ENCODE measurements at places on chromosomes 16 and 17.

GRCh38 chr16:86060381-86061317 is 161.7 kb downstream of the IRF8 start:
- no peak for DNase-seq

DNA sequence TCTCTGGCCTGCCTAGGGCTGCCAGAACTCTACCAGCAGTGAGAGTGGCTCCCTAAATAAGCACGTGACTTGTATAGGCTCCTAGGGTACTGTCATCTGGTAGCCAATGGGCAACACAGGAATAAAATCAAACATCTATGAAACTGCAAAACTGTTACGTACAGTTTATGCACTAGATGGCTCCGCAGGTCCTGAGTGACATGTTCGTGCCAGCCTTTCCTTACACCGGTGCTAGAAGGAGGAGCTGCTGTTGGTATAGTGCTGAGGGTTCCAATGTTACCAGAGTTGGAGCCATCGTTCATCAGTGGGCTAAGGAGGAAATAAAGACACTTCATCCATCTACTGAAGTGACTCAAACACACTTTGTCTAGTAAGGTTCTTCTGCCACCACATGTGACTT is 63.2 kb upstream of the TRAP1 start:
- no peak for DNase-seq

DNA sequence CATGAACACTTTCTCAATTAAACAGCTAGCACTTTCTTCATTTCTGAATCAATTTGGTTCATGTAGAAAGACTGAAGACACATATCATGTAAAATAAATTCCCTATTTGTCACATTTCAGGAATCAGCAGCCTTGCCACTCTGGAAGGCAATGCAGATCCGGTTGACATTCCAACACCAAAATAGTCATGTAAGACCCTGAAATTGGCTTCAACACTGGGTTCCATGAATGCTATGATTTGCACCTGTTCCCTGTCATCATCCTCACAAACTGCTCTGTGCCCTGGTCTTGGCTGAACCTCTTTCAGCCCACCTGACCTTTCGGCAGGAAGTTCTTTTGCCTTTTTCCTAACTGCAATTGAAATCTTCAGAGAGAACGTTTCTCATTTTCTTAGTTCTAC is 156.9 kb downstream of the CDH8 start:
- no peak for DNase-seq

DNA sequence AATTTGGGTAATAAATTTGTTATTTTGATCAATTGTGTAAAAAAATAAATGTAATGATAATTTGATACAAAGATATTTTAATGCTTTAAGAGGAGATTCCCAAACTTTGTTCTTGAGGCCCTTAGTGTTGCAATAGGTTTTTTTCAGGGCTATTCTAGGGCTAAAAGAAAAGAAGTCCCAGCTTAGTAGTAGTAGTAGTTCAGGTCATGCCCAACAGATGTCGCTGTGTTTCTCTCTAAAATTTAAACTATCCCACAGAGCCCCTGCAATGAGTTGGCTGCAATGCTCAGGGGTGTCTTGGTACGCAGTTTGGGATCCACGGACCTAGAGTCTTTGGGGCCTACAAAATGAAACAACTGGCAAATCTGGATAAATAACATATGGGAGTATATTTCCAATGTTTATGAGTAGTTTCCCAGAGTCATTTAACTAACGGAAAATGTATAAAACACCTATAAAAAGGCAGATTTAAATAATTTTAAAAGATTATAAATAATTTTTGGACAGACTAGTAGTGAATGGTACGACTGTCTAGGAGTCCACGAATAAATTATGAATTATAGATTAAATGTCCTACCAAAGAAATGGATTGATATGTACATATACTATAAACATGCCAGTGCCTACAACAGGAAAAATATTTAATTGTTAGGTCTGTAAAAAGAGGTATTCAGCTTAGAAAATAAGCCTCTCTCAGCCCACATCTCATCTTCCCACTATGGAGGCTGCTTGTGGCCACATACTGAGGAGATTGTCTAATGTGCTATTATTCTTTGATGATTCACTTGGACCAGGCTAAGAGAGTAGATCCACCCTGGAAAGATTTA is 228.5 kb upstream of the PMFBP1 start:
- no peak for DNase-seq

DNA sequence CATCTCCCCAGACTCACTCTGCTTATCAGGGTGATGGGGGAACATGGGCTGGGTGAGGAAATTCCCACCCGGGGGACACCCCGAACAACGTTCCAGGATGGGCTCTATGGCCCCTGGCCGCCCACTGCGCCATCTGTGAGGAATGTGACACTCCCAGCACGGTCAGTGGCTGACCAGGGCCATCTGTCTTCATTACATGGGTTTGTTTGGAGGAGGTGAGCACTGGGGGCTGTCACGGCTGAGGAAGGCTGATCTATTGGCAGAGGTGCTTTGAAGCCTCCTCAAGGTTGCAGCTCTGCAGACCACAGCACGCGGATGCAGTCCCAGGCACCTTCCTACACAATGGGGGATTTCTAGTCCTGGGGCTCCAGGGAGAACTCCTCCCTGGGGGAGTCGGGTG is 214.1 kb upstream of the FOXF1 start:
- DNase-seq: no peak

GRCh38 chr17:30174556-30174955 is 57.9 kb downstream of the NSRP1 start:
- DNase-seq: no peak

GRCh38 chr16:57616876-57617275 is 11.6 kb upstream of the ADGRG1 start:
- DNase-seq: no peak

DNA sequence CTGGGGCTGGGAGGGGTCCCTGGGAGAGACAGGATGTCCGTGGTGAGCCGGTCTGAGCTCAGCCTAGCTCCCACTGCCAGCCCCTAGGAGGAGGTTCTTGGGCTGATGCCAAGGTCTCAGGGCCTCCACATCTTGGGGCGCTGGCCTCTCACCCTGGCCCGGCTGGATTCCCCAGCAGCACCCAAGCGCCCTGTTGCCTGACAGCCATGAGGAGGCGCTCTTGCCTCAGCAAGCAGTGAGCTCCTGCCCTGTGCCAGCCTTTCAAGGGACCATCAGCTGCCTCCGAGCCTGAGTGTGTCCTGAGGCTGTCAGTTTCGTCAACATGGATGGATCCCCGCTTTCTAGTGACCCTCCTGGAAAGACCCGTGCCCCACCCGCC is 234.9 kb upstream of the CIBAR2 start:
- DNase-seq: no peak

DNA sequence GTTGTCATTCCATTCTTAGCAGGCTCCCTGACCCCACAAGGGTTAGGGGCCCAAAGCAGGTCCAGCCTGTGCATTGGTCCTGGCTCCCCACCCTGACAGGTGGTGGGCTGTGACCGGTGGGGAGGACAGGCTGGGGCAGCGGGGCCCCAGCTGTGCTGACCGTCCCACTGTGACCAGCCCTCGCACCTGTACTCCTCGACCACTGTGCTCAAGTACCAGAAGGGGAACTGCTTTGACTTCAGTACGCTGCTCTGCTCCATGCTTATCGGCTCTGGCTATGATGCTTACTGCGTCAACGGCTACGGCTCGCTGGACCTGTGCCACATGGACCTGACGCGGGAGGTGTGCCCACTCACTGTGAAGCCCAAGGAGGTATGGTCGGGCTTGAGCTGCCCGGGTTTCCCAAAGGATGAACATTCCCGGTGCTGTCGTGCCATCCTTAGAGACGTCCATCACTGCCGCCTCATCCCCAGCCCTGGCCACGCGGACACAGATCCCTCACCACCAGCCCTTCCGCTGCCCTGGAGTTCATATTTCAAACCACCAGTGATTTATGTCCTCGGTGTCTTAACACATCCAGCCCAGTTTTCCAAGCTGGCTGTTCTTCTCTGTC is 7.3 kb downstream of the DRC7 start:
- DNase-seq: no peak

GRCh38 chr17:28871056-28871579 is 16.3 kb downstream of the ERAL1 start:
- no peak for DNase-seq

GRCh38 chr16:75093598-75094540 is 22.7 kb downstream of the LDHD start:
- no peak for DNase-seq

GRCh38 chr16:78778101-78779004 is 678.9 kb downstream of the WWOX start:
- no peak for DNase-seq

DNA sequence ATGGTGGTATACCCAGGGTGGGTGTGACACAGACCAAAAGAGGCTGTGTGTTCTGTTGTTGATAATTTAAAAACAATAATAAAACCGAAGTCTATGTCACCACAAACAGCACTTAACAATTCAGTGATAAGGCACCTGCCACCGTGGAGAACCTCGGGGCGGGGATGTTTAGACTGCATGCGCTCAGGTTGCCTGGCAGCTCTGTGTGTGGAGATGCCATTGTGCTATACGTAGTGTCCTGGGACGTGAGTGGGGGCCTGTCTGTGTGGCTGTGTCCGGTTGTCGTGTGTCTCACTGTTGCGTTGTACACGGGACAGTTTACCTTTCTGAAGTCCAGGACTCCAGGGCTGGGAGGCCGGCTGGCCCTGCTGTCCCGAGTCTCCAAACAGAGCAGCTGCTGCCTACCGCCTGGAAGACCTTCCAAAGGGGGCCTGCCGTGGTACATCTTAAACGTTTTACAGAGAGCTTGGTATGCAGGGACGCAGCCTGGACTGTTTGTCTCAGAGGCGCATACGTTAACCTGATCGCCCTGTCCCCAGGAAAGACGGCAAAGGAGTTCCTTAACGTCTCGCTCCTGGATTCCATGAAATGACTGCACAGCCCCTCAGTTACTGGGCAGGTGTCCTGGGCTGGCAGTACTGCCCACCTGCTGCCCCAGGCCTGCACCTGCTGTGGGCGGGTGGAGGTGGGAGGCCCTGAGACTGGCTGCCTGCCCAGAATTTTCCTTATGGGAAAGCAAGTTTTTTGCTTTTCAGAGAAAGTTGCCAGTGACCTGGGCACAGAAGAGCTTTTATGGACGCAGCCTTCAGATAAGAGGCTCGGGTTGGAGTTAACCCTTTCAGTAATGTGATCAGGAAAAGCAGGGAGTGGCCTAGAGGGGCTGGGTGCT is 19.0 kb downstream of the SPIRE2 start:
- no peak for DNase-seq

GRCh38 chr17:78329263-78330059 is 30.4 kb downstream of the SOCS3 start:
- no peak for DNase-seq

DNA sequence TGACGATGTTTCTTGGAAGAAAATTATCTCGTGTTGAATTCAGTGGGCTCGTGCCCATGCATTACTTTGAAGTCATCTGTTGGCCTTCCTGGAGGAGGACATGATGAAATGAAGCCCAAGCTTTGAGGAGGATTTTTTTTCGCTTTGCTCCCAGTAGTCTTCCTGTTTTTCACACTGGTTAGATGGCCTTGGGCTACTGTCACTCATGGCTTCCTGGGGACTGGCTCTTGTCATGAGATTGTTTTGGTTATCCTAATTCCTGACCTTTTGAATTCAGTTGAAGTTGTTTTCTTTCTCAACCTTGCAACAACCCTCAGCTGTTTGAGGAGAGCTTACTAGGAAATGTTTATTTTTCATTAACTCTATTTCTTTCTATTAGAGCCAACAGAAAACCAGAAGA is 430.7 kb downstream of the HS3ST3B1 start:
- no peak for DNase-seq

GRCh38 chr16:88286301-88286923 is 96.3 kb upstream of the ZNF469 start:
- DNase-seq: no peak

DNA sequence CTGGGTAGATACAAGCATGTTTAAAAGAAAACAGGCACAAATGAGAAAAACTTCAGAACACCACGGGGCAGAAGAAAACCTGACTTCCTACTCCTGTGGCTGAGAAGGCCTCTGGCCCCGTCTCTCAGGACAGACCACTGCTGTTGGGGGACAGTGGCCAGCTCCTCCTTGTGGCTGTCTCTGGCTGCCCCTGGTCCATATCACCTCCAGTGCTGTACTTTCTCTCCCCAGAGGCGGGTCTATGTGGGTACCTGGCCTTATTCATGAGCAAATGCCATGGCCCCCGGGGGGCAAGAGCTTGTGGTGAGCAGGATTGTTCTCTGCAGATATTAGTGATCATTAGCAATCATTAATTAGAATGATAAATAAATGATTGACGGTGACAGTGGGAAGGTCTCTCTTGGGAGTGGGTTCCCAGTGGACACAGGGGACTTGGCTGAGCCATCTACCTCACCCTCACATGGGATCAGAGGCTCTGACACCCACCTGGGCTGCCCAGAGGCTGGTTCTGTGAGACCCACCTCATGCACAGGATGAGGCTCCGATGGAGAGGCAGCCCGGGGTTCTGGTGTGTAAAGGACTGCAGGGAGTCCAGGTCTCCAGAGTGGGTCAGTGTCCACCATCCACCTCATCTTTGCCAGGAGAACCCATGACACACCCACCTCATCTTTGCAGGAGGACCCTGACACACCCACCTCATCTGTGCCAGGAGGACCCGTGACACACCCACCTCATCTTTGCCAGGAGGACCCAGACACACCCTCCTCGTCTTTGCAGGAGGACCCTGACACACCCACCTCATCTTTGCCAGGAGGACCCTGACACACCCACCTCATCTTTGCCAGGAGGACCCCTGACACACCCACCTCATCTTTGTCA is 30.6 kb upstream of the CBFA2T3 start:
- DNase-seq: no peak

DNA sequence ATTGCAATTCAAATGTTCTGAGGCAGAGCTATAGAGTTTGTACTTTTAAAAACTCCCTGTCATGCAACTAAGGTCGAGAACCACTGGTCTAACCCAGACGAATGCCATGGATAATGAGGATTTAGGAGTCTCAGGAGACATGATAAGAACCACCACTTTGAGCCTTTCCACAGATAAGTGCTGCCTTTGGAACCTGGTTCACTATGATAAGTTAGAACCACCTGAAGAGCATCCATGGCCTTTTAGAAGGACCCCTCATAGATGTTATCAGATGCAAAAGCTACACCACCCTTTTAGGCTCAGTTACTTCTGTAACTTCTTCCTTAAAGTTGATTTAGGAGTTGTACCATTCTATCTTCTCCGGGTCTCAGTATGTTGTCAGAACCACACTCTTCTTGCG is 350.6 kb upstream of the CCL2 start:
- DNase-seq: no peak

DNA sequence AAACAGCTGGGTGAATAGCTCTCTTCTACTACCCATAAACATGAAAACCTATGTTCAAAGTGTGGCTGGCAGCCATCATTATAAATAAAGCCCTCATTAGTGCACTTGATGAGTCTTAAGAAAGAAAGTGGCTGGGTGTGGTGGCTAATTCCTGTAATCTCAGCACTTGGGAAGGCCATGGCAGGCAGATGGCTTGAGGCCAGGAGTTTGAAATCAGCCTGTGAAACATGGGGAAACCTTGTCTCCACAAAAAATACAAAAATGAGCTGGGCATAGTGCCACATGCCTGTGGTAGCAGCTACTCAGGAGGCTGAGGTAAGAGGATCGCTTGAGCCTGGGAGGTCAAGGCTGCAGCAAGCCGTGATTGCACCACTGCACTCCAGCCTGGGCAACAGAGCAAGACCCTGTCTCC is 28.3 kb upstream of the APPBP2 start:
- DNase-seq: no peak
